Stimulated activated CD8-positive, alpha-beta memory T cell treated with anti-CD3 and anti-CD28 coated beads, Interleukin-4, amount 100 ng/mL, for 4 hours (primary cell): ENCODE measurements at places on chromosomes 11 and 22.

- DNase-seq, result no peak
Measured at GRCh38 chr11:65428578-65429067, 6.0 kb downstream of the NEAT1 start.

- no peak for DNase-seq
Measured at GRCh38 chr22:32775957-32776356, 25.5 kb upstream of the TIMP3 start.

GRCh38 chr11:93481279-93481678, 61.9 kb downstream of the SMCO4 start:
- DNase-seq, result no peak

- DNase-seq, result no peak
Measured at GRCh38 chr22:19959043-19959586, 17.5 kb upstream of the TXNRD2 start.

DNA sequence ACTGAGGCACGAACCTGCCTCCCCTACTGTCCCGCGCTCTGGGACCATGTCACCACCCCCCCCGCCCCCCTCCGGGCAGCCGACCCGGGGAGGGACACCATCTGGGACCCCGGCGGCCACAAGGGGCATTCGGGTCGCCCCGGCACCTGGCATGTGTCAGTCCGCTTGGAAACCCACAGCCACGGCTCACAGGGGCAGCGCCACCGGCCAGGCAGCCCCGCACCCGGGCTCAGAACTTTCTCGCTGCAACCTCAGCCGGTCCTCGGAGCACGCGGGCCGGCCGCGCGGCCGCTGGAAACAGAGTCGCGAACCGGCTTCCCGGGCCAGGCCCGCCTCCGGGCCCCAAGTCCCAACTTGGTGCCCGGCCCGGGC, 159.9 kb upstream of the GRK3 start:
- DNase-seq, result no peak

DNA sequence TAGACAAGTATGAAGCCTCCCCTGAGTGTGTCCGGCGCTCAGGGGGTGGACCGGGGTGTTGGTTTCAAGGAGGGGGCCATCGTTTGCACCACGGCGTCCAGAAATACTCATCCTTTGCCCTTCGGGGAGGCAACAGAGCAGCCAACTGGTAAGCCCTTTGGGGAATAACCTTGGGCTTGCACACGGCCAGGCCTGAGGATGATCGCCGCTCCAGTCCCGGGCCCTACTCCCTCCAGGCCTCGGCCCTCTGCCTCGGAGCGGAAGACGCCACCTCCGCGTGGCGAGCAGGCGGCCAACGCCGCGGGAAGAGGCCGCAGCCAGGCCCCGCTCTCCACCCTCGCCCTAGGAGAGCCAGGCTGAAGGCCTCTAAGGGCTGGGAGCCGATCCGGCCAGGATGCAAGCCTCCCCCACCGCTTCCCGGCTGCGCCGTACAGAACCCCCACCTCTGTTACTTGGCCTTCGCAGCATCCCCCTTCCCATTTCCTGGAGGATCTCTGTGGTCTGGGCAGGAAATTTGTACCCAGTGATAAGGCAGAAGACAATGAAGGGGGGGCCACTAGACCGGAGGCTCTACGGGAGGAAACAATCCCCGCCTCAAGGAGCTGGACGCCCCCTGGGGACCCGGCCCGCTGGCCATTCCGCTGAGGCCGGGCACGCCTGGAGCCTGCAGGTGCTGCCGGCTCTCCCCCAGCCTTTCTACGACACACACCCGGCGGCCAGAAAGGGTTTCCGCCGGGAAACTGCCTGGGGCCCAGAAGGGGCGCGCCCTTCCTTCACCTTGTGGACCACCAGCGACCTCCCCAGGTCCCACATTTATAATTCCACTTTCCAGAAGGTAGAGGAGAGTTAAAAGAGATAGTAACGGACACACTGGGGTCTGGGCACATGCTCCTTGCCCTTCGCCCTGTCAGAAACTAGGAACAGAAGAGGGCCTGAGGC, 2.6 kb downstream of the ESAM start:
- DNase-seq, result no peak

DNA sequence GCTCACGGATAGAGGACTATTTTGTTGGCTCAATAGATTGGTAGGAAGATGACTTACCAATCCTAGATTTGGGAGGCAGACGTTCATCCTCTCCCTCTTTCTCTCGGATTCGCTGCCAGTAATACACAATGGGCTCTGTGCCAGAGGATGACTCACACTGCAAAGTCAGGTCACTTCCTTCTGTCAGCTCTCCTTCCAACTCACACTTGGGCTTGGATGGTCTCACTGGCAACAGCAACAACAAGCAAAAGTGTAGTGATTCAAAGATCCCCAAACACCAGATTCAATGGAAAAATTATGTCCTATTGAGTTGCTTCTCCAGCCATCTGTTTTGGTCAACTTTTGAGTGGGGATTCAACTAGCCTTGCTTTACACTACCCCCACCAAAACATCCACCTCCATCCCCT, 21.7 kb upstream of the HSPA8 start:
- DNase-seq, result peak; percentile 21

- DNase-seq, result no peak
Measured at GRCh38 chr11:68828155-68828931, 13.4 kb downstream of the CPT1A start.

DNA sequence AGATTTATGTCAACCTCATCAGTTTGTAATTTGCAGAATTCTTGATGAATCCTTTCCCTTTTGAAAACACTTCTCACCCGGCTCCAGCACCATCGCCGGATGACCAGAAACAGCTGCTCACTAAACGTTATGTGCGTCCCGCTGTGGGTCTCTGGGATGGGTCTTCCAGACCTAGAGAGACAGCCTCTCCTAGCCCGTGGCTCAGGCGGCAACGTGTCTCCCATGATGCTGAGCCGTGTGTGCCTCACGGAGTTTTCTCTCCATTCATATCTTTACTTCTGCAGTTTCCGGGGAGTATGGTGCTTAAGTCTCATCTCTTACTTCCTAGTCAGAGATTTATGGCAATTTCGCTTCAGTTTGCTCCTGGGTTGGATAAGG, 25.0 kb upstream of the ACR start:
- no peak for DNase-seq

DNA sequence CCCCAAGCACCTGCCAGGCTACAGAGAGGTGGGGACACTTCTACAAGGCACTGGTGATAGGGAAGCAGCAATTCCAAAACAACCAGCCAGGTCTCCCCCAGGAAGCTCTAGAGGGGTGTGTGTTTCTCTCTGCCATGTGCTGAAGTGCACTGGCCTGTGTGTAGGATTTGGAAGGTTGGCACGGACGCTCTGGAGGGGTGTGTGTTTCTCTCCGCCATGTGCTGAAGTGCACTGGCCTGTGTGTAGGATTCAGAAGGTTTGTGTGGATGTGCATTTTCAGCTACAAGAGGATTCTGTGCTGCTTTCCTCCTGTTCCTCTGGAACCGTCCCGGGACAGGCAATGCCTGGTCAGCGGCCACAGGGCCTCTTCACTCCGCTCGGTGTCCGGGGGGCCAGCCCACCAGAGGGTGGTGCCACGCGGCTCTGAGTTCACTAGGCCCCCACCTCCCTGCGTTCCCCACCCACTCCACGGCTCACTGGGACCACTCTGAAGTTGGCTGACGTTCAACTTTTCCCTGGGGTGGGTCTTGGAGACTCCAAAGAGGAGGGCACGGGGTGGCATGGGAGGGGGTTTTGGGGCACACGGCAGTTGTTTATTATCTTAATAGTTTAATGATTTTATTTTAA, 552.8 kb downstream of the BRD1 start:
- no peak for DNase-seq

- no peak for DNase-seq
Measured at GRCh38 chr11:108643974-108644373, 20.9 kb upstream of the DDX10 start.

DNA sequence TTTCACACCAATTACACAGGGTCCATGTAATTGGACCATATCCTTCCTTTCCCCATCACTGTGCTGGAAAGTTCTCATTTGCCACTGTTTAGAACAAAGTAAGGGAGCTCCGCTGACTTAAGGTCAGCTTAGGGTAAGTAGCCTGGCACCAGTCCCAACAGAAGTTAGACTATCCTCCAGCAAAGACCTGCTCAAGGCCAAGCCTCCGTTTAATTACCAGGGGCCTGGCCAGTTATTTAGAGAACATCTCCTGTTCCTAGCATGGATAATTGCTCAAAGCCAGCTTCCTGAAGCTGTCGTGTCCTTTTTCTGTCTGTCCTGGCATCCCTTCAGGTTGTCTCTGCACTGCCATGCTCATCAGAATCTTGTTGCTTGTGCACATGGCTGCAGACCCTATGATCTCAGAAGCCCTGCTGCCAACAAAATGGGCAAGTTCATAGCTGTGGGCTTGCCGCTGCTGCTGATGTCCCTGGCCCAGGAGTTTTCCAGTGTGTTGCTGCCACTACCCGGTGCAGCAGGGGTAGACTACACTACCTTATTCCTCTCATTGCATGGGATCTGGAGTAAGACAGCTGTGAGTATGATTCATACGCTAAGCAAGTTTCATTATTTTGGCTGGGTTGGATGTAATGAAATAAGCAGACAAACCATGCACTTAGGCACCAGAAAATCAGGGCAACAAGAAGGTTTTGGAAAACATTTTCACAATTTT, 8.1 kb downstream of the OR8A1 start:
- no peak for DNase-seq

DNA sequence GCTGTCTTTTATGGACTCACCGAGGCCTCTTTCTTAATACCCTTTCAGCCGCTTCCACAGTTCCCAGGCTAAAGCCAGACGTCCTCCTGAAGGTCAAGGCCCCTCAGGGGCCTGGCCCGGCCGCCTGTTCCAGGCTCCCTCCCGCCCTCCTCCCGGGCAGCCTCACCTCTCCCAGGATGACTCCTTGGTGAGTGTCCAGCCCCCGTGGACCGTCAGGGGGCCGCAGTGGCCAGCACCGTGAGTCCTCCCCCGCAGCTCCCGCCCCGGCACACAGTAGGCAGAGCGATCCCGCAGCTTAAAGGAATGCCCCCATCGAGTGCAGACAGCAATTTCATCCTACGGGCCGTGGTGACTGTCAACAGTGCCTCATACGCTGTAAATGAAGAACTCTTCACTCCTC, 32.9 kb downstream of the ELFN2 start:
- DNase-seq, result no peak

GRCh38 chr11:96736601-96737000, 346.8 kb downstream of the JRKL start:
- DNase-seq, result no peak

DNA sequence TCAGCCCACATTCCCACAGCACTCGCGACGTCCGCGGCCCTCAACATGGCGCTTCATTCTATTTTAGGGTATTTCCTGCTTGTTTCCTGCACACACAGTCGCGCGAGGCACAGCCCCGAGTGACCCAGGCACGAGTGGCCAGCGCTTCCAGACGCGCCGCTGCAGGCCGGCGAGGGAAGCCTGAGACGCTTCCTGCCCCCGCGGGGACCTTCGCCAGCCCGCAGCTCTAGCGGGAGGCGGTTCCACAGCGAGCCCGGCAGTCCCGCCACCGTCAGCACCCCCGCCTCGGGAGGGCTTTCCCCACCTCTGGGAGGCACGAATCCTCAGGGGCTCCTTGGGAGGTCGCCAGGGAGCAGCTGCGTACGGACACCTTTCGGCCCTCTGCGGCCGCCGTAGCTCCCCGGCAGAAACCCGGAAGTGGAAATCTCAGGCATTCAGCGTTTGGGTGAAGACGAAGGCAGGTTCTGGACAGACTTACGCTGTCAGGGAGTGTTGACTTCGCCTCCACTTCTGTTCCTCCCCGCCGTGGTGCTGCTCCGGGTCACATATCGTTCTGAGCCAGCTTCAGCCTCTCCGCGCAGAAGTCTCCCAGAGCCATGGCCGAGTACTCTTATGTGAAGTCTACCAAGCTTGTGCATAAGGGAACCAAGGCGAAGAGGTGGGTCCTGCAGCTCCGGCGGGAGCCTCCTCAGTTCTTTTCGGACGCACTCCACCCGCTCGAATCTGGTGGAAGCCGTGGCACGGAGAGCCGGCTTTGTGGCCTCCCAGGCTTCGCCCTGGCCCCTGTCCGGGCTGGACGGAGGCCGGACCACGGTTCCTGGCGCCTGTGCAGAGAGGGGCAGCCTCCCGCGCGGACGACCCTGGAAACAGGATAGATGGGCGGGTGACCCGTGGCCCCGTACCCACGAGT, 2925.9 kb upstream of the OR11H1 start:
- no peak for DNase-seq

DNA sequence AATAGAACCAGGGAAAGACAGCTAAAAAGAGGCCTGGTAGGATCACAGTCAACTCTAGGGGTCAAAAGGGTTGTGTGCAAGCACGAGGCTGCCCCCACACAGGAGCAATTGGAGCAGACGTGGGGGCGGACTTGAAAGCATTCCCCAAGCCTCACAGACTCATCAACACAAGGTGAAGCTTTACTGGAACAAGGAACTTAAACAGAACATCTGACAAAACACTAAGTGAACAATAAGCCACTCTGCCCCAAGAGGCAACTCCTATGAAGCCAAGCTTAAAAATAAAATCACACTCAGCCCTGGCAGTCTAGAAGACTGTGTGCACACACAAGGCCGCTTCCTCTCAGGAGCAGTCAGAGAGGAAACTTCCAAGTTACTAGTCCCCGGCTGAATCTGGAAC, 32.2 kb upstream of the TEAD1 start:
- DNase-seq, result no peak
